ENCODE measurements at places on chromosomes 12 and 14. TPM values are rescaled to one million over a fixed set of nuclear protein-coding genes. Genes with fewer than 3 reads are reported as not detected.

Gene ADAMTS20
- not detected for total RNA-seq

Gene PKP2
- 463 TPM for total RNA-seq

Gene SLC22A17
- 10.6 TPM for total RNA-seq

Gene ATF7IP
- 61.6 TPM for total RNA-seq

Gene LGALS3
- total RNA-seq = 129 TPM

Gene SPIC
- total RNA-seq = not detected
